ENCODE measurements at places on chromosomes 12 and 14. TPM values are rescaled to one million over a fixed set of nuclear protein-coding genes. Genes with fewer than 3 reads are reported as not detected.
A peak's percentile ranks its signal among the peaks of the same experiment; 100 is the strongest.

DNA sequence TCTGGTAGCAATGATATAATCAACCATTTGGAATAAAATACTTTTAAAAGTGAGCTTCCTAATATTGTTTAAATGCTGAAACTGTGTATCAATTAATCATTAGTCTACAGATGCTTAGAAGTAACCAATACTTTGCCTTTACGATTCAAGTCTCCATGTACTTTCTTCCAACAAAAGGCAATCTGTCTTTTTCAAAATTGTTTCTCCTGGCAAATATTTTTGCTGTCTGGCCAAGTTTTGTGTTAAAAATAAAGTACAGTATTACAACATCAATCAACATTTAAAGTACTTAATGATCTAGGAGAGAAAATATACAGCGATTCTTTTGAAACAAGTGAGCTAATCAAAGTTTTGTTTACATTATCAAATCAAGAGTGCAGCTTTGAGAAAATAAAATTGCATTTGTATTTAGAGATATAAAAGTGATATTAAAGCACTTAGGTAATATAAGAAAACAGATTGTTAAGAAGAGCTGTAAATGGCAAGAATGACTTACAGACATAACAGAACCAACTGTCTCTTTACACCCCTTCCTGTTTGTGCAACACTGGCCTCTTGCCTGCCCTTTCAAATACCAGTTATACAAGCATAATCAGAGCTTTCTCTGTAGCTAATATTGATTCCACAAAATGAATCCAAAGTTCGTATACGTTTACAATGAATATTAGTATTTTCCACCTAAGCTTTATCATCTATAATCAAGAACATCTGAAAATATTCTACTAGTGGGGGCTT lies 38.2 kb upstream of the FBLN5 start:
- DNase-seq: no peak

GRCh38 chr12:128573907-128574306 lies 249.9 kb downstream of the SLC15A4 start:
- DNase-seq: no peak

KRT79 gene
- total RNA-seq: not detected

PIP4K2C gene
- total RNA-seq: 53.2 TPM

GRCh38 chr14:58805057-58805456 lies 167.3 kb downstream of the DACT1 start:
- no peak for DNase-seq

SNAPC1 gene
- 9.6 TPM for total RNA-seq

DNA sequence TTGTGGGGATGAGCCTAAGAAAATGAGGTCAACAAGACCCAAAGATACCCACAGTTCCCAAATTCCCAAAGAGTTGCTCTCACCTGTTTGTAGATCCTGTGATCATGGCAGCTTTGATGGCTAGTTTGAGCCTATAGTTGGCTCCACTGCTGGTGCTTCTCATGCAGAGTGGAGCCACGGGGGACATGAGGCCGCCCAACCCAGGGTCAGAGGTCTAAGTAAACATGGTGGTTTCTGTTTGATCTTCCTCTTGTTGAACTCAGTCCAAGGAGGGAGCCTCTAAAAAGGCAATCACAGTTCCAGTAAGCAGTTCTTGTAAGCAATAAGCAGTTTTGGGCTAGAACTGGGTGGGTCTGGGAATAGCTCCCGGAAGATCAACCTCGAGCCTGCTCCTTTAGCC lies 125.6 kb upstream of the DHRS4 start:
- no peak for DNase-seq

SIX6 gene
- total RNA-seq: 0.08 TPM

- DNase-seq: no peak
These were observed 130.4 kb downstream of the DAAM1 start for GRCh38 chr14:59318908-59319307.

DNA sequence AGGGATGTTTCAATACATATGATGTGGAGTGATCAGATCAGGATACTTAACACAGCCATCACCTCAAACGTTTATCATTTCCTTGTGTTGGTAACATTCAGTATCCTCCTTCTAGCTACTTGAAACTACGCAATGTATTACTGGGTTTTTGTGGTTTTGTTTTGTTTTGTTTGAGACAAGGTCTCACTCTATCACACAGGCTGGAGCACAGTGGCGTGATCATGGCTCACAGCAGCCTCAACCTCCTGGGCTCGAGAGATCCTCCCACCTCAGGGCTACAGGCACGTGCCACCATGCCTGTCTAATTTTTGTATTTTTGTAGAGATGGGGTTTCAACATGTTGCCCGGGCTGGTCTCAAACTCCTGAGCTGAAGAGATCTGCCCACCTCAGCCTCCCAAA lies 70.2 kb upstream of the BCL11B start:
- DNase-seq: no peak

GRCh38 chr14:52369305-52369801 lies 55.2 kb downstream of the PTGER2 start:
- no peak for DNase-seq

NGB gene
- total RNA-seq: not detected

DNA sequence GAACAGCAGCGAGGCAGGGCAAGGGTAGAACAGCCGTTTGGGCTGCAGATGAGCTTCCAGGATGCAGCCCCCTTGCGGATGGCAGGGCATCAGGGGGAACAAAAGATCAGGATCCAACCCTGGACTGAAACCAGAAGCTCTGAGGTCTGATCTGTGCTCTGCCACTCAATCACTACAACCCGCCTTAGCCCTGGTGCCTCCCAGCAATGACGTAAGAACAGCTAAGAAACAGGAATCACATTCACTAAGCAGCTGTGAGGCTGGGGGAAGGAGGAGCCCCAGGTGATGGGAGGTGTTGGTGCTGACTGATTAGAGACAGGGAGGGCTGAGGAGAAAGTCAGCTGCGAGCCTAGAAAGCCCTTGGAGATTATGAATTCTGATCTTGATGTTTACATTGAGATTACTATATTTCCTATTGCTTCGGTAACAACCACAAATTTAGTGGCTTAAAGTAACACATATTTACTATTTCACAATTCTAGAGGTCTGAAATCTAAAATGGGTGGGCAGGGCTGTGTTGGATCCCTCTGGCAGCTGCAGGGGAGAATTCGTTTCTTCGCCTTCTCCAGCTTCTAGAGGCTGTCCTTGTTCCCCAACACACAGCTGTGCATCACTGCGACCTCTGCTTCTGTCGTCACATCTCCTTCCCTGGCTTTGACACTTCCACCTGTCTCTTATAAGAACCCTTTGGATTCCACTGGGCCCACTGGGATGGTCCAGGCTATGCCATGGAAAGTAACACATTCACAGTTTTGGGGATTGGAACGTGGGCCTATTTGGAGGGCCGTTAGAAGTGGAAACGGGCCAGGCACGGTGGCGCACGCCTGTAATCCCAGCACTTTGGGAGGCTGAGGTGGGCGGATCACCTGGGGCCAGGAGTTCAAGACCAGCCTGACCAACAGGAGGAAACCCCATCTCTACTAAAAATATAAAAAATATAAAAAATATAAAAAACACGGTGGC lies 6.1 kb upstream of the CD9 start:
- DNase-seq: peak; percentile 67

GRCh38 chr12:111066744-111067437 lies 146.5 kb upstream of the MYL2 start:
- DNase-seq: peak; percentile 34

GRCh38 chr12:124277394-124278241 lies 17.3 kb upstream of the RFLNA start:
- DNase-seq: no peak

- no peak for DNase-seq
These were observed 900.4 kb upstream of the MDGA2 start for GRCh38 chr14:48575772-48576171.

- DNase-seq: no peak
These were observed 27.4 kb upstream of the METAP2 start for GRCh38 chr12:95446506-95446900.

- DNase-seq: peak; percentile 65
These were observed 217.7 kb upstream of the PDZRN4 start for GRCh38 chr12:40970320-40970907.

- DNase-seq: peak; percentile 83
These were observed 24.5 kb downstream of the FIGNL2 start for GRCh38 chr12:51823875-51824565.

DNA sequence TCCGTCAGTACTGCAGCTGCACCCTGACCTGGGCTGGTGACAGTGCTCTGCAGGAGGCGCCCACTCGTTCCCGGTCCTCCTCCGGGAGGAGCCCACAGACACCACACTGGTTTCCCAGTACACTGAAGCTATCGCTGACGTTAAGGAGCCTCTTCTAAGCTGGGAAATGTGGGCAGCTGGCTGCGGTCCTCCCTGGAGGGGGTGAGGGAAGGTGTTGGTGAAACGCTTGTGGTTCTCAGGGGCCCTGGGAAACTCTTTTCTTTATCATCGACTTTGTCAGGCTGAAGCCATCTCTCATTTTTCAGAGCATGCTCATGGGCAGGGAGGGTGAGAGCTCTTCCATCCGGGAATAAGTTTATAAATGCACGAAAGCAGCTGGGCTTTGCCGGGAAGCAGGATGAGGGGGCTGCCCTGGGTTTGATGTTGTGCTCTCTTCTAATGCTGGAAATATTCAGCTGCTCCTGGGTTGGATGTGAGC lies 176.0 kb downstream of the CHST11 start:
- DNase-seq: no peak

FOXG1 gene
- not detected for total RNA-seq

- no peak for DNase-seq
These were observed 28.0 kb downstream of the NUAK1 start for GRCh38 chr12:106110626-106111300.

DNA sequence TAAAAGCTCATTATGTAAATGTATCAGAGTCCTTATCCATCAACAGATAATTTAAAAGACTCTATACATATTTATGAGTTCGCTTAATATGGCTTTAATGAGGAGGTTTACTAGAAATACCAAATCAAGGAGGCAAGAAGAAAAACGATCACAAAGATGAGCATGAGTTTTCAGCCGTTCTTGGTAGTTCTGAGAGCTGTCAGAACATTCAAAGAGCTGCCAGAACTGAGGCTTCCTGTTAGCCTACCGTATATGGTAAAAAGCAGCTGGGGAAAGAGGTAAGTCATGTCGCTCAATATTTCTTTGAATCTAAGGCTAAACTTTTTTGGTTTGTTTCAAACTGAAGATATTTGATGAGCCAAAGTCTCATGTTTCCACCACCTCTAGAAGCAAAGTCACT lies 115.3 kb upstream of the PLXNC1 start:
- DNase-seq: no peak

- peak; percentile 93 for DNase-seq
These were observed 155.9 kb upstream of the NUDT4 start for GRCh38 chr12:93221841-93222240.

SELPLG gene
- 0.80 TPM for total RNA-seq

- DNase-seq: no peak
These were observed 52.6 kb downstream of the RASSF8 start for GRCh38 chr12:26011099-26011498.

GRCh38 chr12:5648692-5649359 lies 216.9 kb downstream of the NTF3 start:
- DNase-seq: peak; percentile 49

- DNase-seq: no peak
These were observed 410.3 kb upstream of the LMO3 start for GRCh38 chr12:17016116-17016864.

GRCh38 chr12:51675071-51675803 lies 84.2 kb downstream of the SCN8A start:
- DNase-seq: no peak

DNA sequence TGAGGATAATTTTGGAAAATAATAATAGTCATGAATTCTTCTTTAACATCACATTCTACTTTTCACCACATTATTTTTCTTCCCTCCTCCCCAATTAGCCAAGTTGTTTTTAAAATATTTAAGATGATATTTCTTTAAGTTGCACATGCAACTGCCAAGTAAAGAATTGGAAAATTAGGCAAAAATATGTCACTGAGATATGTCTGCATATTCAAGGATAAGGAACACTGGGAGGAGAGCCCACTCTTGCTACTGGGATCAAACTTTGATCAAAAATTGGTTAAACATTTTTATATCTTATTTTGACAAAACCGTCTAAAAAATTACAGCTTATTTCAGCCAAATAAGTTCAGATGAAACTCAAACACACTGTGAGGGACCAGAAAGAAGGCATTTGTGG lies 231.2 kb upstream of the TMTC1 start:
- DNase-seq: no peak

ART4 gene
- total RNA-seq: not detected

DNA sequence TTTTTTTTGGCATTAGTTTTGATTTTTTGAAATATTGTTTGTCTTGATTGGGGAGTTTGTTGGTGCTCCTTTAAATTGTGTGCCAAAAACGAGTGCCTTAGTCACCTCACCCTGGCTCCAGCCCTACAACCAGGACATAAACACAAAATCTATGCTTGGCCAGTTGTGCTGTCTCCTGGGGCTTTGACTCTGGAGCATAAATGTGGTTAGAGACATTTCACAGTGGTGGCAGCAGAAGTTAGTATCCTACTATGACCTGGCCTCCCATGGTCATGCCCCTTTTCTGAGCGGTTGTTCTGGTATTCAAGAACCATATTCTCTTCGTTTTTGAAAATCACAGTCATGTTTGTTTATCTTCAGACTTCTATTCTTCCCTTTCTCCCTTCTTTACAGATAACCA lies 70.7 kb upstream of the PSMA6 start:
- no peak for DNase-seq

- DNase-seq: no peak
These were observed 25.2 kb downstream of the KIF26A start for GRCh38 chr14:104163541-104163940.

GRCh38 chr14:99677231-99678140 lies 6.6 kb upstream of the CYP46A1 start:
- DNase-seq: no peak

DNA sequence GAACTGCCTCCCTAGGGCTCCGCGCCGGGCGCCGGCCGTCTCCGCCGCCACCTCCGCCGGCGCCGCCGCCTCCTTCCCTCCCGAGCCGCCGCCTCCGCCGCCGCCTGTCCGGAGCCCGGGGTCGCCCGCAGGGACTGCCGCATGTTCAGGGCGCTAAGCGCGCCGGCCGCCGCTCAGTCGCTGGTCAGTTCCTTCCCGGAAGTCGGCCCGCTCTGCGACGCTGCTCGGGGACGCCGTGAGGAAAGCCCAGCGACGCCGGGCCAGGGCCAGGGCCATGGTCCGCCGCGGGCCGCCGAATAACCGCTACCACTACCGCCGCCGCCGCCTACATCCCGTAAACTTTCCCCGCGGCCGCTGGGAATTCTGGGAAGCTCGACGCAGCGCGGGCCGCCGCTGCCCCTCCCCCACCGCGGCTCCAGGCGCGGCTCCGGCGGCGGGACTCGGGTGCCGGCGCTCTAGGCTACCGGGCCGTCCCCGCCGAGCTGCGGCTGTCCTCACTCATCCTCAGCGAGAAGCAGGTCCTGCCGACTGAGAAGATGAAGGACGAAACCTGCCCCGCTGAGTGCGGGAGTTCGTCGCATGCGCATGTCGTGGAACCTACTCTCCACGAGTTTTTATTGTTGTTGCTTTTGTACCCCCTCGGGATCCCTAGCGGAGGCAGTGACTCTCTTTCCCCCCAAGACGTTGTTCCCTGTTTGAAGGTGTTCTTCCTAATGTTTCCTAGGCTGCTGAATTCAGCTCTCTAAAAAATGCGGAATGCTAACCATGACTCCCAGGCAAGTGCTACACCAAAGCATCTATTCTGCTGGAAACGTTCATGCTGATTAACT lies at the start of gene SAV1:
Gene SAV1, minus strand, starts transcription at position 311 of the 830 bp plus-strand sequence. CDS start 339 bp downstream, outside the sequence.
- peak; percentile 83 for DNase-seq
